ENCODE measurements at places on chromosomes 13 and 19.

- DNase-seq, result no peak
Observed at GRCh38 chr13:33257841-33258807, 27.4 kb downstream of the STARD13 start.

DNA sequence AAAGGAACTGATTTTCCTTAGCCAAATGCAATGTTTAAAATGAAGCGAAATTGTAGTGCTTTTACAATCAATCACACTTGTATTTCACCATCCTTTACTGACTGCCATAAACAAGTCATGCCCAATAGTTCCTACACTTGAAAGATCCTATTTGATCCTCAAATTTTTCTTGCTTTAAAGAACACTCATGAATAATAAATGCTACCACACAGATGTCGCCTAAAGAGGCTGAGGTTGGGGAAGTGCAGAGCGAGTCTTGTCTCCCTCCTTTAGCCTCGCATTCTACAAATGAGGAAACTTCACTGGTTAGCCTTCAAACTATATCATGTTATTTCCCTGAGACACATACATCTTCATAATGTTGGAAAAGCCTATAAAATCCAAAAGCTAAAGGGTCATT is 18.7 kb upstream of the AMER2 start:
- DNase-seq, result no peak

DNA sequence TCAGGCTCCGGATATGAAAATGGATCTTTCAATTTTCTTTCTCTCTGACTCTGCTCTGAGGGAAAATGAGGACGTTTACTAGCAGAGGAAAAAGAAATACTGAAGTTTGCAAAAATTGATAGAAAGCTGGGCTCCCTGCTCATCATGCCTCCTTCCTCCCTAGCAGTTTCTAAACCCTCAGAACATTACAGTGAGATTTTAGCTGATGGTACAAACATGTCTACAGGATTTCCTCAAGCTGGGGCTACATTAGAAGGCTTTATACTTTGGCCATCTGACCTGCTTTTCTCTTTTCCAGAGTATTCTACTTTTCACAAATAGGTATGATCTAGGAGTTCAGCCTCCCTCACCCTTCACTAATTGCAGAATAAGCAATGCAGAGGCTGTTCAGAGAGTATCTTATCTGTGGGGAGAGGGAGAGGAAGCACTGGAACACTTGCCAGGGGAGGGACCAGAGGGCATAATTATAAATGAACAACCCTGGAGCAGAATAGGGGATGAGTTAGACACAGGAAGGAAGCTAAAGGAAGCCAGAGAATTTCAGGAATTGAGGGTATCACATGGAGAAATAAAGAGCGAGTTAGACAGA is 30.0 kb downstream of the CEACAM1 start:
- DNase-seq, result no peak

DNA sequence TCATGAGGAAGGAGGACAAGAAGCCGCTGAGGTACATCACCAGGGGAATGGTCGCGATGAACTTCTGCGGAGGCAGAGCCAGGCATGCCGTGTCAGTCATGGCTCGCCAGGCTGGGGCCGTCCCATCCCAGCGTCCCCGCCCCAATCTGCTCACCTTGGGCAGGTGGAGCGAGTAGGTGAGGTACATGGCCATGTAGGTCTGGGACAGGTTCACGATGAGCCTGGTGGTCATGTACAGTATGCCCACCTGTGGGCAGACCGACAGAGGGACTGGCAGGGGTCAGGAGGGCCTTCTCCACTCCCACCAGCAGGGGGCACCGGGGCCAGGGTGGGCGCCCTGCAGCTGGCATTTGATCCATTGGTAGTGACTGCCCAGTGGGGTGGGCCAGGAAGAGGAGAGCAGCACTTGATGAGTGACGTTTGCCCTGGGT is 8.3 kb downstream of the TEKTIP1 start:
- DNase-seq, result peak; percentile 30

GRCh38 chr19:45558399-45558878 is 26.2 kb downstream of the OPA3 start:
- peak; percentile 25 for DNase-seq

GRCh38 chr13:97441368-97441767 is 7.4 kb downstream of the RAP2A start:
- DNase-seq, result no peak

GRCh38 chr13:49585220-49586157 is at the start of gene RCBTB1:
Gene RCBTB1, minus strand, starts transcription at chr13:49585558. Its CDS starts 18,279 bp downstream, at chr13:49567279.
- DNase-seq, result peak; percentile 72

DNA sequence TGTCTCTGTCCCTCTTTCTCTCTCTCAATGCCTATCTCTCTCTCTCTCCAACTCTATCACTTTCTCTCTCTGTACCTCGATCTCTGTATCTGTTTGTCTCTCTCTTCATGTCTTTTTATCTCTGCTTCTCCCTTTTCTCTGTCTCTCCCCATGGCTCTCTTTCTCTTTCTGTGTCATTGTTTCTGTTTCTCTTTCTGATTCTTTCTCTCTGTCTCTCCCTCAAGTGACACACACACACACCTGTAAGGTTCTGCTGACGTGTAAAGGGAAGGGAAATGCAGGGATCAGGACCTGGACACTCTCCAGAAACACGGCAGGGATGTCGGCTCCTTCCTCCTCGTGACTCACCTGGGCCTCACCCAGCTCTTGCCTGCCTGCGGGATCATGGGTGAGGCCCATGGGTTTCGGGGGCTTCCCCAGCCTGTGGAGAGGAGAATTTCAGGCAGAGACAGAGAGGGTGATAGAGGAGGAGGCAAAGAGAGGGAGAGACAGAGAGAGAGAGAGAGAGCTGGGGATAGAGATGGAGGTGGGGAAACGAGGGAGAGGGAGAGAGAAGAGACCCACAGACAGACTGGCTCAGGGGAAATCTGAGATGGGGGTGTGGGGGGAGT is 5.4 kb upstream of the PLAUR start:
- peak; percentile 41 for DNase-seq

GRCh38 chr13:30355839-30356238 is 48.5 kb upstream of the KATNAL1 start:
- no peak for DNase-seq

DNA sequence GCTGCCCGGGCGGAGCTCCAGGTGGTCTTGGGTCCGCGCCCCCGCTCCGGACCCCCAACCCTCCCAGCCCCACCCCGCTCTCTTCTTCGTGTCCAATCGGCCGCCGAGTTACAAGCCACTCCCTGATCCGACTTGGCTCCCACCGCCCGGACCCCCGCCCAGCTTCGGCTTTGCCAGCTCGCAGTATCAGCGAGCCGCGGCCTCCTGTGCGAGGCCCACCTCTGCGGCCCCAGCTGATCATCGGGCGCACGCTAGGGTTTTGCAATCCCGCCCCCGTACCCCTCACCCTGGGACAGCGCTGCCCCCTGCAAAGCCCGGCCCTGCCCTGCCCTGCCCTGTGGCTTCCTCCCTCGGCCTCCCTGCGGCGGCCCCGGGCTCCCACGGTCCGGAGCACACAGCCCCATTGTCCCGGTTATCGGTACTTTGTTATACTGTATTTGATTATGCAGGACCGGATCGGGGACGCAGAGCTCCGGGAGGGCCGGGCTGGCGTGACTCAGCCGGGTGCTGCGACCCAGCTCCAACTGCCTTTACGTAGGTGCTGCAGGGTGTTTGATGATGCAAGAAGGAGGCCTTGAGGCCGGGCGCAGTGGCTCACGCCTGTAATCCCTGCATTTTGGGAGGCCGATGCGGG is 598 bp upstream of the LPAR2 start:
- DNase-seq, result no peak

DNA sequence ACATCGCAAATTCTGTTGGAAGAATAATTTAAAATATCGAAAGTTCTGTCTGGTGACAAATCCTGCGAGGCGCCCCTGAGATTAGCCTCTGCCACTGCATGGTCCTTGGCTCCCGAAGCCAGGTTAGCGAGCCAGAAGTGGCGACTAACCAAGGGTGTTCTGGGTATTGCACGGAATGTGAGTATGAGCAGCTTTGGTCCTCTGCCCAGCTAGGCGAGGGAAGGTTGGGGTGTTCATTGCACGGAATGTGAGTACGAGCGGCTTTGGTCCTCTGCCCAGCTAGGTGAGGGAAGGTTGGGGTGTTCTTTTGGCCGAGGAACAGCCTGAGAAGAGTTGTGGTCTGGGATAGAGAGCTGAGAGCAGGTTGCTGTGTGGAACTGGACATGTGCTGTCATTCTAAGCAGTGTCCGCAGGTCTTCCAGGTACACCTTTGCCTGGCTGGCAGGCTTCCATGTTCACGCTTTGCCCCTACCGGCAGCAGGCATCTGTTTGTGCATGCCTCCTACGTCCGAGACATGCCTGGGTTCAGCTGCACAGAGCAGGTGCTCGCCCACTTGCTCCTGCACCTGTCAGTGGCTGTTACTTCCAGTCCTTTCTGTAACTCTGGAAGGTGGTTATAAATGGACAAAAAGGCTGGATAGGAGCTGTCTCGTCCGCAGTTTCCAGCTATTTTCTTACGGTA is 18.3 kb upstream of the TEX29 start:
- DNase-seq, result no peak

DNA sequence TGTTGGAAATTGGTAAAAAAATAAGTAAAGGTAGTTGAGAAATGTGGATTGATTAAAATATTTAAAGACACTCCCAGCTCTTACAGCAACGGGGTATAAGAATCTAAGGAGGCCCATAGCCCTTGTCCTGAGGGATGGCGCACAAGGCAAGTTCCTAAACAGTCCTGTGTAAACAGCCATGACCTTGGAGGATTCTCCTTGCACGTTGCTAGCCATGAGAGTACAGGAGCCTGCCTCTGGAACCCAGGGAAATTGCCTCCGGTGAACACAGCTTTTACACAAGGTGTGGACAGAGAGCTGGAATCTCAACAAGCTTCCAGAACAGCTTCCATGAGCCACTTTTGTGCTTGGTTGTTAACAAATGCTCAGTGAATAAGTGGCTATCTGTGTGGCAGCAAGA is 378.2 kb downstream of the FOXO1 start:
- no peak for DNase-seq

DNA sequence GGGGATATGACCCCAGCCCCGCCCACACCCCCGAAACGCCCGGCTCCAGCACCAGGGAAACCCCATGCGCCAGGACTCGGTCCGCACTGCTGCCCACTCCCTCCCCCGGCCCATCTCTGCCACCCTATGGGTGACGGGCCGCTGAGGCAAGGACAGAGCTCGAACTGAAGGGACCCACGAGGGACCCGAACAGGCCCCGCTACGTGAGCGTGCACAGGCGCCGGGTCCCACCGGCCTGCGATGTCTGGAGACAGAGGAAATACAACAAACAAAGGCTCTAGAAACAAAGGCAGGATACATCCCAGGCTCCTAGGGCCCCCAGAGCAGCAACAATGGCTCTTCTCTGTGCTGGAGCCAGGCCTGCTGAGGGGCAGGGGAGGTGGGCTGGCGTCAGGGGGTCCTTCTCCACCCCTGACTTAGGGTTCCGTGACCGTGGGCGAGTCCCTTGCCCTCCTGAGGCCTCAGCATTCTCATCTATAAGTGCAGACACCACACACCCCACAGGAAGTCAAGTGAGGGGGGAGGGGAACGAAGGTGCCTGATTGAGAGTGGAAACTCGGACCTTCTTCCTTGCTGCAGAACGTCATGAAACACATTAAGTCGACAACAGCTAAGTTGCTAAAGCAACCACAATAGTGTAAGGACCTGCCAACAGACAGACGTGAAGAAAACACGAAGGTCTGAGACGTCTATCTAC is 3.1 kb downstream of the ABHD17A start:
- no peak for DNase-seq

GRCh38 chr19:4099041-4099764 is 24.7 kb downstream of the MAP2K2 start:
- DNase-seq, result no peak

GRCh38 chr19:43519436-43520088 is 7.4 kb downstream of the ETHE1 start:
- peak; percentile 88 for DNase-seq

DNA sequence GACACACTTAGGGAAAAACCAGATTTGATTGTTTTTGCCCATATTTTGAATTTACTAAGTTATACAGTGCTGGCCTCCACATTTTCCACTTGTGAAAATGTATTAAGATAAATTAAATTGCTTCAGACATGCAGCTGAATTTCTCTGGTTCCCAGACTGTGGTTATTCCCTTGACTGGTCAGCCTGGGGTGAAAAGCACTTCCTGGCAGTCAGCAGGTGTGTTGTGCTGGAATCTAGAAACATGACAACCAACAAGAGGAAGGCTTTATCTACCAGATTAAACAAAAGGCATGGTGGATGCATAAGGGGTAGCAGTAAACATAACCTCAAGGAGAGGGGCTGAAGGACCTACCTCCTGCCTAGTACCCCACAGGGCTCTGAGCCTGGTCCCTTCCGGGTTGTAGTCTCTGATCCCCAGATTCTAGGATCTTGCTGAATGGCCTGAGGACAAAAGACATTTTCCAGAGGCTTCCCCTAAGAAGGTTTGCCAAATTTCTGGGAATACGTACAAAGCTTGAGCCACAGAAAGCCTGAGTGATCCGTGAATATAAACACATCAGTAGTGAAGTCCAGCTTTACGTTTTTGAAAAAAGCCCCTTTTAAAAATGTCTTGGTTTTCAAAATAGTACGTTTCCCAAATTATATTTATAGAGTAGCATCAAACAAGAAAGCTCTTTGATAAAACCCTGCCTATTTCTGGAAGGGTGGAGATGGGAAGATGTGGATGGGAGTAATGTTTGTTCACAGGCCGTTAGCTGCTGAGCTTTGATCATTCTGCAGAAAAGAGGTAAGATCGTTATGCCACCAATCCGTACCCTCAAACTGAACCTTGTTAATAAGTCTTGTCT is 133.4 kb downstream of the LACC1 start:
- no peak for DNase-seq

GRCh38 chr13:62537593-62537992 is 1121.9 kb upstream of the PCDH20 start:
- DNase-seq, result no peak

- no peak for DNase-seq
Observed at GRCh38 chr13:31242367-31242766, 42.6 kb downstream of the B3GLCT start.
